Amygdala (tissue), 56 donors: ENCODE measurements at places on chromosomes 5 and 9.

DNA sequence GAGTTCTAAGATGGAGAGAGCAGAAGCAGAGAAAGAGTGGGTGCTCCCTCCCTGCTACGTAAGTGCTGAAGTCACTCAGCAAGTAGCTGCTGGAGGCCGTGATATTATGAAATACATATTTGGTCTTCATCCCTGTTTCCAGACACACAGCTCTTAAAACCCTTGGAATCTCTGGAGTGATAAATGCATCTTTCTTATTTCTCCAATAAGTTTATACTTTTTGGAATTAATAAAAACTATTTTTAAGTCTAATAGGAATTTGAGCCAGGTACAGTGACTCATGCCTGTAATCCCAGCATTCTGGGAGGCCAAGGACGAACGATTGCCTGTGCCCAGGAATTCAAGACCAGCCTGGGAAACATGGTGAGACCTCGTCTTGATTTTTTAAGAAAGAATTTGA, 60.6 kb downstream of the AUH start:
- no peak for DNase-seq

DNA sequence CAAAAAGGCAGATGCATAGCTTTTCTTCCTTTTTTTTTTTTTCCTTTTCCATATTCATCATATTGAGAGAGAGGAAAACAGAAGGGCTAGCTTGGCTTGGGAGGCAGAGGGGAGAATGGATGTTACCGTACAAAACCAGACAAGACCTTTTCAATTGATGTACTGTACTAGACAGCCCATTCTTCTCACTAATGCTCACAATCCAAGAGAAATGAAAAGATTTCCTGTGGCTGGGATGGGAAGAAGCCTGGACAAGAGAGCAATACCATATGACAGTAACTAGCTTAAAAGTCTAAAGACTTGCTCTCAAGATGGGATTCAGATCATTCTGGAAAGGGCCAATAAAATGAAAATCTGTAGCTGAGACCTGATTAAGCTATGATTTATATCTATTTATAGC, 3.4 kb downstream of the CEMIP2 start:
- DNase-seq, result no peak

GRCh38 chr9:88076286-88077070, 61.8 kb downstream of the SPATA31C2 start:
- DNase-seq, result peak; percentile 39

DNA sequence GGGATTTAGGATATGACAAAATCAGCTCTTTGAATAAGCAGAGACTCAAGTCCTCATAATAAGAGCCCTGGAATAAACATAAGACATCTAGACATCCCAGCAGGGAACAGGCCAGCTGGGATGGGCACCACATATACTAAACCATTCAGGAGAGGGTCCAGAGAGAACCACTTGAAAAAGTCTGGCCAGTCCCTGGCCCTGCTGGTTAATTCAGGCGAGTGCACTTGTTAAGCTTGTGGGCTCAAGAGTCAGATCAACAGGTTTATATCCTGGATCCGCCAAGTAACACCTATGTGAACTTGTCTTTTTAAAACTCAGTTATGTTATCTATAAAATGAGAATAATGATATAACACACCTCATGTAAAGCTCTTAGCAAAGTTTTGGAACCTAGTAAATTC, 63.3 kb downstream of the CAVIN4 start:
- no peak for DNase-seq

DNA sequence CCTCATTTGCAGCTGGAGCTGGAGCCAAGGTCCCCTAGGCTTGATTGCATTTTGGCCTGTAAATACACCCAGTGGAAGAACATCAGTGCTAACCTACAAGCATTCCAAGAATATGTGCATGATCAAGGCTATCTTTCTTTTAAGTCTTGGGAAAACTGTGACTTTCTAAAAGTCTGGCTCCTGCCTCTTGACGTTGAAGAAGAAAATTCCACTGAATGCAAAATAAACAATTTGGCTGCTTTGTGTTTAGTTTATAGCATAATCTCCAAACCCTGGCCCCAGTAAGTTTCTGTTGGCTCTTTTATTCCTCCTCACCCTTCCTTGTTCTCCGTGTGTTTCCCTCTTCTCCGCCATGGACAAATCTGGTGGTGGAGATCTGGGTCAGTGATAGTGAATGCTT, 109.3 kb upstream of the TLE1 start:
- no peak for DNase-seq
